ENCODE measurements at places on chromosomes 3 and 15. TPM values are rescaled to one million over a fixed set of nuclear protein-coding genes. Genes with fewer than 3 reads are reported as not detected.

DNA sequence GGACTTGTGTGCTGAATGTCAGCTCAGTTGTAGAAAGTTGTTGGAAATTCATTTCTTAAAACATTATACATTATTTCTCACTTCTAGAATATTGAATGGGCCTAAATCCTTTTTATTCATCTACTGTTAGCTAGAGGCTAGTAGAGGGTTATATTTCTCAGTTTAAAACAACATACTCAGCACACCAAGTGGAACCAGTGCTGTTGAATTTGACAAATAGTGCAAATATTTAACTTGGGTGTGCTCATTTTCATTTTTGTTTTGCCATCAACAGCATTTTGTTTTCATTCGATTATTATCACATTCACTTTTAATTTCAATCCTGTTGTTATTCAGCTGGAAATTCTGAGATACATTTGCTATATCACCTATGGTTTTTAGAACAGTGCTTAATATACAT lies 269.4 kb upstream of the PEX5L start:
- no peak for DNase-seq

DNA sequence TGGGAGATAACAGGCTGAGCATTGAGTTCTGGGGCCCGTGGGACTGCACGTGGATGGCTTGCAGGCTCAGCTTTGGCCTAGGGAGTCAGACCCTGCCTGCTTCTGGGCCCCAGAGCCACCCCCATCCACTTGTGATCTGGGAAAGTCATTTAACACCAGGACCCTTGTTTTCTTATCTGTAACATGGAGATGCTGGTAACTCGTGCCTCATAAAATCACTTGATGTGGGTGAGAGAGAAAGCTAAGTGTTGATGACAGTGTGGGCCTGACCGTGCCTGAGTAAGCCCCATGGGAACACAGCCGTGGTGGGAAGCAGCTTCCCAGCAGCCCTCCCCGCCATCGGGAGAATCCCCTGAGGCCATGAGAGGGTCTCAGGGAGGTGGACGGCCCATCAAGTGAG lies 378.1 kb downstream of the GABRB3 start:
- DNase-seq, result peak; percentile 55

DNA sequence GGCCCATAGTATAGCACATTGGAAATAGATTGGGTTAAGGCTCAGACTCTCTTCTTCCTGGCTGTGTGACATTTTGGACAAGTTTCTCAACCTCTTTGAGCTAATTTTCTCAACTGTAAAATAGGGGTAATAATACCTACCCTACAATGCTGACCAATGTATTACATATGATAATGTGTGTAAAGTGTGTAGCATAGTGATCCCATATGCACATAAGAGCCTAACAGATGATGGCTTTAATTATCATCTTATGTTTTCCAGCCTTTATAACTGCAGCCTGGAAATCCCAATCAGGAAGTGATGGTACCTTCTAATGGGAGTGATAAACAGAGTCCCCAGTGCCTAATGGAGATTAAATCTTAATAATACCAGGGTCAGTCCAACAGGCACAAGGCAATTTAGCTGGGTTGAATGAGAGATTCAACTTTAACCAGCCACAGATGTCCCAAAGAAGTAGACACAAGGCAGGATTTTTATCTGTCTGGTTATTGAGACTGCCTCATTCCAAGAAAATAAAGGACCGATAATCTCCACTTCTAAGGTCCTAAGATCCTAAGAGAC lies 12.0 kb downstream of the ADAMTS9 start:
- no peak for DNase-seq

DNA sequence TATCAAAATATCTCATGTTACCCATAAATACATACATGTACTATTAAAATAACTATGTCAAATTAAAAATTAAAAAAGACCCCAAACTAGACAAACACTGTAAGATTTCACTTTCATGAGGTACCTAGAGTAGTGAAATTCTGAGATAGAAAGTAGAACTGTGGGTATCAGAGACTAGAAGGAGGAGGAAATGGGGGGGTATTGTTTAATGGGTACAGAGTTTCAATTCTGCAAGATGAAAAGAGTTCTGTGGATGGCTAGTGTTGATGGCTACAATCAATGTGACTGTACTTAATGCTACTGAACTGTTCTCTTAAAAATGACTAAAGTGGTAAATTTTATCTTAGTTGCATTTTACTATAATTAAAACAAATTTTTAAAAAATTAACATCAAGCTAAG lies 36.6 kb downstream of the RFX7 start:
- no peak for DNase-seq

The ZBBX gene
- total RNA-seq, result not detected

Data from left cardiac atrium (tissue), 4 donors.